Neural crest cell (in vitro differentiated cells): ENCODE measurements at places on chromosomes 1 and 21.
A peak's percentile ranks its signal among the peaks of the same experiment; 100 is the strongest.

DNA sequence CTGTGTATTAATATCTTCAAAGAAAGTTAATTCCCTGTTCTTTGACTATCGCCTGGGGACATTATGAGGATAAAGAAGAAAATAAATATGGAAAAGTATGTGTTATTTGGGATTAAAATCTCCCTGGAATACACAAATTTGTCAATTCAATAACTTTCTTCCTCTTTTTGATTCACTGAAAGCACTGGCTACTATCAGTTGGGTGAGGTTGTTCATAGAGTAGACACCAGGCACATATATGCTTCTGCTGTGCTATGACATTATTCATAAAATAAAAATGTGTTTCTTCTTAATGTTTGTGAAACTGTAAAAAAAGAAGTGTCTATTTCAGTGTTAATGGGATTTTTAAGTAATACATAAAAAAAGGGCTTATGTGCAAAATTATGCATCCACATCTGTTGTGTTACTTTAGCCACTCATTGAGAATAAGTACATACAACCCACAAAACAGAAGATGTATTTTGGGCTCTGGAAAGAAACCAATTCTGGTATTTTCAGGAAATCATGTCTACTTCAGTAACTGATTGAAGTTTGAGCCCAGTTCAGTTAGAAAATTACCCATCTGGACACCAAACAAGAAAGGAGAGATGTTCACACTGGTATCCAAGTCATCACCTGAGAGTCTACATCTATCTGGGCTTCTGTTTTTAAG lies 169.4 kb downstream of the GABPA start:
- DNase-seq = no peak

GRCh38 chr1:212241957-212242287 lies 43.3 kb upstream of the PPP2R5A start:
- no peak for DNase-seq

DNA sequence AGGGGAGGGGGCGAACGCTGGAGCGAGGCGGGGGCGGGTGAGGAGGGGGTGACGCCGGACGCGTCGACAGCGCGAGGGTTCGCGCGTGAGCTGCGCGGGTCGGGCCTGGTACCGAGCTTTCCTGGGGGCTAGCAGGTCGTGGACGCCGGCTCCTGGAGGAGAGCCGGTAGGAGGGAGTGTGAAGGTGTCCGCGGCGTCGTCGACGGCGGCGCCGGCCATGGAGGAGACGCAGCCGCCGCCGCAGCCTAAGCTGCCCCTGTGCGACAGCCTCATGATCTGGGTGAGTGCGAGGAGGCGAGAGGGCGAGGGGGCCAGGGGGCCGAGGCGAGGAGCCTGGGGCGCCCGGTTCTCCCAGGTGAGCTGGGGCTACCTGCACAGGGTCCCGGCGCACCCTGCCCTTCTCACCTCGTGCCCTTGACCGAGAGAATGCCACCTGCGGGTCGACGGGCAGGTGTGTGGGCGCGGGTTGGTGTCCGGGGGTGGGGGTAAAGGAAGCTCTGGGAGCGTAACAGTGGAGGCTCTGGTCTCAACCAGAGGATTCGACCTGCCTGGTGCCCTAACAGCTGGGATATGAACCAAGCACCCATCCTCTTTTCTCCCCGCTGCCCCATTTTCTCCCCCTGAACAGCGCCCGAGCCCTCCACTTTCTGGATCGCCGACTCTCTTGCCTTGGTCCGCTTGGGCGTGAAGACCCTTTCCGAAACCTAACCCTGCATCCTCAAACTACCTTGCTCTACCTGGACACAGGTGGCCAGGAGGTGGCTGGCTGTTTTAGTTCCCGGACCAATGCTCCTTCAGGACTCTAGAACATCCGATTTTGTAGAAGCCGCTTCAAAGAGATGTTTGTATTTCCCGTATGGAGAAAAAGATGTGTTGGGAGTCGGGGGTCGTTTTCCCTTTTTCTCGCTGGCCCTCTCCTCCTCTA lies at the start of gene HOOK1:
TSS of gene HOOK1 (plus strand) at position 49 of the 925 bp plus-strand sequence. CDS start at position 218, 169 bp downstream.
- DNase-seq = peak; percentile 34

- no peak for DNase-seq
These were observed 179.6 kb downstream of the DHRS3 start for GRCh38 chr1:12438349-12438924.

DNA sequence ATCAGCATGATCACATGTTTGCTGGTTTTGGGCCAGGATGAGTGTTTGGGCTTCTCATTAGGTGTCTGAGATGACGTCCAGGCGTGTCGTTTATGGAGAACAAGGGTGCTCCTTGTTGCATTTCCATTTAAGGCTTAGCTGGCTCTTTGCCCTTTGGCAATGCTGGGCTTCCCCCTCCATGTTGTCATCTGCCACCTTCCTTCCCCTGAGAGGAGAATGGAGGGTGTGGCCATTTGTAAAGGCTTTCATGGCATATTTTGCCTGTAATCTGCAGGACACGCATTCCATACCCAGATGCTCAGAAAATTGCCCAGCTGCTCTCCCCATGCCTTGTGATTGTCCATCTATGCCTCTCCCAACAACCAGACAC lies 27.7 kb downstream of the PKP1 start:
- no peak for DNase-seq

DNA sequence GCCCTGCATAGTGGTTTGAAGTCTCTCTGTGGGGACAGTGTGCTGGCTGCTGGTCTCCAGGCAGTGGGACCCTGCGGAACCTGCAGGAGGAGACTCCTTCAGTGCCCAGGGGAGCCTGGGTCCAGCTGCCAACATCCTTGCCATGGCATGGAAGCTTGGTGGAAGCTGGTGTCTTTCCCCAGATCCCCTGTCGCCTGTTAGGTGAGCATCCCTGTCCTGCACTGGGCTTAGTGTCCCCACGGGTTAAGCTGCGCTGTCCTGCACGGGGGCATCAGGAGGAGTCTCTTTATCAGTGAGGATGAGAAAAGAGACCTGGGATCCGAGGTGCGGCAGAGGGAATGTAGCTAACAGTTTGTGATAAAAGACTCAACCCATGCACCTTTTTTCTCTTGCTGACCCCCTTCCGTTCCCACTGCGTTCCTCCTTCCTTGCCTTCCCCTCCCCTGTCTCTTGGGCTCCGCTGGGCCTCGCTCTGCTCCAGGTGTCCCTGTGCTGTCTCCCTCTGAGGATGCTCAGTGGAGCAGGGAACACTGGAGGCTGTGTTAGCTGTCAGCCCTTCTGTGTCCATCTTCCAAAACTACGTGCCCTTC lies 59.3 kb downstream of the SLC37A1 start:
- no peak for DNase-seq

- no peak for DNase-seq
These were observed 778 bp upstream of the MIXL1 start for GRCh38 chr1:226222686-226223085.

DNA sequence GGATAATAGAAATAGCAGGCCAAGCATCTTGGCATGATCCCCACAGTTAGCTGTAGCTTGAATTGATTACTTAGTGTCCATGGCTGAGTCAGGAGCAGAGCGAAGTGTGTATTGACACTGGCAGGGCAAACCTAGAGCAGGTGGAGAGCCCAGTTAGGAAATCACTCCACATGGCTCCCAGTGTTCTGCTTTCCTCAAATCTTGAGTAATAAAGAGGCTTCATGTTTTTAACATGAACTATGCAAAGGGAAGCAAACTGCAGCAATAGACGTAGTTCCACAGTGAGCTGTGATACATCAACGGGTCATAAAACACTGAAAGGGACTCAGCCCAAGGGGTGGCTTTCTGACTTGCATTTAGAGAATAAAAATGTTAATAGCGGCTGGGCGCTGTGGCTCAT lies 28.9 kb downstream of the RHEX start:
- no peak for DNase-seq

- DNase-seq = no peak
These were observed 886 bp downstream of the ZMYM4 start for GRCh38 chr1:35269201-35269988.

DNA sequence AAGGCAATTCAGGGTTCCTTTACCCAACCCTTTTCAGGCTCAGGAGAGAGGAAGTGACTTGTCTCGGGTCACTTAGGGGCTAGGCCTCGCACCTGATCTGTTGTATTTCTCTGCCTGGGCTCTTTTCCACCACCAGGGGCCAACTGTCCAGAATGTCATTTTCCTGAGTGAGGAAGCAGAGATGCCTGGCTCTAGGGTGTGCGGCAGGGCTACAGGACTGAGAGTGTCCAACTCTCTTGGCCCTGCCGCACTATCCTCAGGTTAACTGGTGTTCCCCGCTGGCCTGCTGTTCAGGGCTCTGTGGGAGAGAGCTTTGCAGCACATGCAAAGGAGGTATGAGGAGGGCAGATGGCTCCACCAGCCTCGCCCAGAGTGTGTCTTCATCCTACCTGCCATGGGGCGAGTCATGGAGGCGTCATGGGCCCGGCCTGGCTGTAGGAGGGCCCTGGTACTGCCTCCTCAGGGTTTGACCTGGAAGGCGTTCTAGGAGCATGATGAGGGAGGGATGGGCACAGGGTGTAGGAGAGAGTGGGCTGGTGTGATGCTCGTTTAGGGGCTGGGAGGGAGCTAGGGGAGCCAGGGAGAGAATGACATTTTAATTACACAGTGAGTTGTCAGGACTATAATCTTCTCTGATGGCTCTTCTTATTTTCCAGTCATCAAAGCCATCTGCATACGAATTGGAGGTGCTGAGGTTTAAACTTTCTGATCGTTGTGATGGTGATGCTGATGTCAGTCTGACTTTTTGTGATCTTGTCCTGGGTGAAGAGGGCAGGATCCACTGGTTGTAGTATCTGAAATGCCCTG lies 128.3 kb downstream of the NOS1AP start:
- no peak for DNase-seq

- DNase-seq = no peak
These were observed 27.7 kb upstream of the VPS13D start for GRCh38 chr1:12202190-12202497.

GRCh38 chr21:25717491-25718147 lies 17.1 kb downstream of the ATP5PF start:
- no peak for DNase-seq

- DNase-seq = no peak
These were observed 49.8 kb upstream of the FBXO28 start for GRCh38 chr1:224064150-224064549.

DNA sequence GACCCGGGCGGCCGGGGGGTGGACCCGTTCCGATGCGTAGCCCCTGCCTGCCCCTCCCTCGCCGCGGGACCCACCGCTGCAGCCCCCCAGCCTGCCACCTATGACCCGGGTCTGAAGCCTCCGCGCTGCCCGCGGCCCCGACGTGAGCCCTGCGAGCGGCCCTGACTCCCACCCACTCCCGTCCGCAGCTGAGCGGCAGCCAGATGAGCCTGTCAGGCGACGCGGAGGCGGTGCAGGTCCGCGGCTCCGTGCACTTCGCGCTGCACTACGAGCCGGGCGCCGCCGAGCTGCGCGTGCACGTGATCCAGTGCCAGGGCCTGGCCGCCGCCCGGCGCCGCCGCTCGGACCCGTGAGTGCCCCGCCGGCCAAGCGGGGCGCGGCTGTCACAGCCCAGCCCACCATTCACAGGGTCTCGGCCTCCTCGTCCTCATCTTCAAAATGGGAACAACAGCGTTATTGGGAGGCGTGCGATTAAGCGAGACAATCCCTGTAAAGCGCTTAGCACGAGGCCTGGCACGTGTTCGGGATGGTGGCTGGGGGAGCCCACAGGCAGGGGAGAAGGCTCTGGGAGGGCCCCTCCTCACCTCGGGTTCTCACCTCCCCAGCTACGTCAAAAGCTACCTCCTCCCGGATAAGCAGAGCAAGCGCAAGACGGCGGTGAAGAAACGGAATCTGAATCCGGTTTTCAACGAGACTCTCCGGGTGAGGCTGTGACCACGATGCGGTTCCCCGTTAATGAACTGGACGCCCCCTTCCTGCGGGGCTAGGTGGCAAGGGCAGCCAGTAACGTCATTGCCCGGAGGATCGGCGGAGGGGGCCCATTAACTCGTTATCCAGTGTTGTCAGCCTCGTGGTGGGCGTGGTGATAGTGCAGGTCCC lies 8.2 kb downstream of the SYTL1 start:
- DNase-seq = peak; percentile 48

- no peak for DNase-seq
These were observed 14.7 kb upstream of the NPHP4 start for GRCh38 chr1:6006882-6007281.
